ENCODE measurements at places on chromosomes 16 and 17. TPM values are rescaled to one million over a fixed set of nuclear protein-coding genes. Genes with fewer than 3 reads are reported as not detected.
A peak's percentile ranks its signal among the peaks of the same experiment; 100 is the strongest.

- peaks cover 10% of the 10 kb centered on the region for H3K36me3 ChIP-seq
- DNase-seq, result no peak
- H3K4me3 ChIP-seq, result no peak overlapping the region
- H3K4me1 ChIP-seq, result peaks cover 6% of the 10 kb centered on the region
- H3K27ac ChIP-seq, result no peak overlapping the region
Measured at GRCh38 chr17:82389379-82389778, 17.8 kb downstream of the UTS2R start.

DNA sequence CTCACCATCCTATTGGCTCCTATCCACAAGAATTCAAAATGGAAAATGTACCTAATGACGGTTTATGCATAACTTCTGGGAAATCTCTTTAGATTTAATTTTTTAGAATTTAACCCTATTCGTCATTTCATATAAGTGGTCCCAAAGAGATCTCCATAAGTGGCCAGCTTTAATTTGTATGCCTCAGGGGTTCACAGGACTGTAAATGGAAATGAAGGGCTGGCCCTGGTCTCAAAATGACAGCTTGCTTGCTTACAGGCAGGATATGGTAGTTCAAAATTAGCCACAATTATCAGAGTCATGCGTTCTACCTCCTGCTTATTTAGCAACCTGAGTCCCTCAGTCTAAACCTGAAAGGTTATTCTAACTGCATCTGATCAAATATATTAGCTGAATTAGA is 6.6 kb upstream of the NACA2 start:
- H3K36me3 ChIP-seq, result no peaks in the 10 kb centered on the region
- H3K27ac ChIP-seq, result no peak overlapping the region
- no peaks in the 10 kb centered on the region for H3K4me1 ChIP-seq
- DNase-seq, result no peak
- H3K4me3 ChIP-seq, result no peak overlapping the region

GRCh38 chr16:64449506-64449905 is 672.4 kb downstream of the CDH11 start:
- H3K4me3 ChIP-seq, result no peak overlapping the region
- DNase-seq, result no peak
- no peaks in the 10 kb centered on the region for H3K27me3 ChIP-seq
- no peak overlapping the region for H3K27ac ChIP-seq
- H3K36me3 ChIP-seq, result no peaks in the 10 kb centered on the region
- no peaks in the 10 kb centered on the region for H3K4me1 ChIP-seq

- no peak for DNase-seq
- H3K4me3 ChIP-seq, result no peak overlapping the region
- no peaks in the 10 kb centered on the region for H3K27me3 ChIP-seq
Measured at GRCh38 chr16:191831-192230, 11.6 kb downstream of the HBQ1 start.

DNA sequence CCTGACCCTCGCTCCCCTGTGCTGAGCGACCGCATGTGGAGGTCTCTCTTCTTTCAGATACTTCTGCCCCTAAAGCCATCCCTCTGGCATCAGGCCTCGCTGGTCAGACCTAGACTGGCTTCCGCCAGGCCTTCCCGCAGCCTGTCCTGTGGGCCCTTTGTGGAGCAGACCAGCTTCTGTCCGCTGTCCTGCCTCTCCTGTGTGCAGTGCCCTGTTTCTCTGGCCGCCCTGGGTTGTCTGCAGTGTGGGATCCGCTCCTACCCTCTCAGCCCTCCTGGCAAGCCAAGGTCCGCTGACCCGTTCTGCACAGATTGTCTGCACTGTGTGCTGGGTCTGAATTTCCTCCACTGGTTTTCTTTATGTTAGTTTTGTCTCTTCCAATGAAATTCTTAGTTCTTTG is 21.5 kb upstream of the MC1R start:
- no peak for DNase-seq
- no peaks in the 10 kb centered on the region for H3K4me1 ChIP-seq
- H3K36me3 ChIP-seq, result peaks cover 91% of the 10 kb centered on the region

DNA sequence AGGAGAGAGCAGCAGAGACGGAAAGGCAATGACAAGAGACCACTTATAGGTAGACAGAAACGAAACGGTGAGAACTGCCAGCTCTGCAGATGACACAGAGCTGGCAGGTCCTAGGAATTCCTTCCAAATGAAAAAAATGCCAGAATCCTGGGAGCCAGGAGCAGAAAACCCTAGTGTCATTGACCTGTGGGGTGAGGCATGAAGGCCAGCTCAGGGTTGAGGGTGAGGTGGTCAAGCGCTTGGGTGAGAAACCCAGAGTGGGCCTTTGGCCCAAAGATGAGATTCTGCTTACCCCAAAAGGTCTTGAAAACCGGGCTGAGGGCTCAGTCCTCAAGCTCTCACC is 9.2 kb downstream of the HIC1 start:
- no peak overlapping the region for H3K4me3 ChIP-seq
- H3K36me3 ChIP-seq, result peaks cover 32% of the 10 kb centered on the region
- no peak for DNase-seq
- no peaks in the 10 kb centered on the region for H3K27me3 ChIP-seq
- peaks cover 82% of the 10 kb centered on the region for H3K4me1 ChIP-seq

DNA sequence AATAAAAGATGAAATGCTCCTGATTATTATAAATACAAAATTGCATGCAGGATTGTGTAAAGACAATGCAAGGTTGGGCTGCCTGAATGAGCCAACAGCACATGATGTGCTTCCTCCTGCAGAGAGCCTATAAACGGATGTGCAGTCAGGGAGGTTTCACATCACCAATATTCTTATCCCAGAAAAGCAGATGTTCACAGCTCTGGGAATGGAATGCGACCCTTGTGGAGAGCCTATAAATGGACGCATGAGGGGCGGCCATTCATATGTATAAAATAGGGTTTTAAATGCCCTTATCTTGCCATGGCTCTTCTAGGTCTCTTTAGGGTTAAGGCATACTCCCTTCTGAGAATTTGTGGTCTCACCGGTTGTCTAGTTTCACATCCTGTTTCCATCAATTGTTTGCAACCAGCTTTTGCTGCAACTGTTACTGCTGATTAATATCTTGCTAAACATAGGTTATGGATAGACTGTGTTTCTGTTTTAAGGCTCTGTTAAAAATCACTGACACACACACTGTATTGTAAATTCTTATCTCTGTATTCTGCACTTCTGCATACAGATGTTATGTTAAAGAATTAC is 31.9 kb downstream of the SLFN11 start:
- H3K27ac ChIP-seq, result peak overlapping the region; percentile 28
- H3K36me3 ChIP-seq, result no peaks in the 10 kb centered on the region
- no peak for DNase-seq
- H3K4me1 ChIP-seq, result peaks cover 9% of the 10 kb centered on the region

- H3K4me3 ChIP-seq, result no peak overlapping the region
- H3K4me1 ChIP-seq, result peaks cover 6% of the 10 kb centered on the region
- H3K27me3 ChIP-seq, result no peaks in the 10 kb centered on the region
- peaks cover 47% of the 10 kb centered on the region for H3K36me3 ChIP-seq
Measured at GRCh38 chr17:36590082-36590481, 1.6 kb upstream of the DHRS11 start.

DNA sequence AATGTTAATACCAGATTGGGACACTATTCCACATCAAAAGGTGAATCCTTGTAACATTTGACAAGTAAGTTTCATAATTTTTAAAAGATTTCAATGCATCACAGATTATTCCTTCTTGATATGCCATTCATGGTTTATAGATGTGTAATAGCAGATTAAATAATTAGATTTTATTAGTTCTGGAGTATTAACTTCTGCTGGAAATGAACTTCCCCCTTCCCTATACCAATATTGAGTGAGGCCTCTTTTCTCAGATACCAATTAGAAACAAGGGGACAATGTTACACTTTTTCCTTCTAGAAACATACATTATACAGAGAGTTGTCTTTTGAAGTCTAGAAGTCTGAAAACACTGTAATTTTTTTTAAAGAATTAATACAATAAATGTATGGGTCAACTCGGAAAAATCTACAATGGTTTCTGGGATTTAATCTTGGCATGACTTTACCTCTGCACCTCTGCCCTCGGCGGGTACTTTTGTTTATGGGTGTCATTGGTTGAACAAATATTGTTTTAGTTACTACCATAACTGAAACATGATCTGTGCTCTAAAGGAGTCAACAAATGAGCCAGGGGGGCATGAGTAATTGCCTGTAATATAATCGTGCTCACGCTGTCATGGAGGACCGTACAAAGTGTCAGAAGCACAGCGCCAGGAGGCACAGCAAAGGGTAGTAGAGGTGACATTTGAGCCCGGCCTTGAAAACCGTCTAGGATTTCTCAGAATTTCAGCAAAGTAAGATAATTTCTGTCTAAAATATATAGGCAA is 8.2 kb downstream of the LRRC37B start:
- H3K36me3 ChIP-seq, result peaks cover 2% of the 10 kb centered on the region
- no peak for DNase-seq
- no peaks in the 10 kb centered on the region for H3K27me3 ChIP-seq
- no peak overlapping the region for H3K27ac ChIP-seq

- H3K27me3 ChIP-seq, result no peaks in the 10 kb centered on the region
- H3K4me3 ChIP-seq, result no peak overlapping the region
- no peaks in the 10 kb centered on the region for H3K4me1 ChIP-seq
- no peak for DNase-seq
- no peaks in the 10 kb centered on the region for H3K36me3 ChIP-seq
Measured at GRCh38 chr17:9199571-9200551, 178.6 kb downstream of the NTN1 start.

DNA sequence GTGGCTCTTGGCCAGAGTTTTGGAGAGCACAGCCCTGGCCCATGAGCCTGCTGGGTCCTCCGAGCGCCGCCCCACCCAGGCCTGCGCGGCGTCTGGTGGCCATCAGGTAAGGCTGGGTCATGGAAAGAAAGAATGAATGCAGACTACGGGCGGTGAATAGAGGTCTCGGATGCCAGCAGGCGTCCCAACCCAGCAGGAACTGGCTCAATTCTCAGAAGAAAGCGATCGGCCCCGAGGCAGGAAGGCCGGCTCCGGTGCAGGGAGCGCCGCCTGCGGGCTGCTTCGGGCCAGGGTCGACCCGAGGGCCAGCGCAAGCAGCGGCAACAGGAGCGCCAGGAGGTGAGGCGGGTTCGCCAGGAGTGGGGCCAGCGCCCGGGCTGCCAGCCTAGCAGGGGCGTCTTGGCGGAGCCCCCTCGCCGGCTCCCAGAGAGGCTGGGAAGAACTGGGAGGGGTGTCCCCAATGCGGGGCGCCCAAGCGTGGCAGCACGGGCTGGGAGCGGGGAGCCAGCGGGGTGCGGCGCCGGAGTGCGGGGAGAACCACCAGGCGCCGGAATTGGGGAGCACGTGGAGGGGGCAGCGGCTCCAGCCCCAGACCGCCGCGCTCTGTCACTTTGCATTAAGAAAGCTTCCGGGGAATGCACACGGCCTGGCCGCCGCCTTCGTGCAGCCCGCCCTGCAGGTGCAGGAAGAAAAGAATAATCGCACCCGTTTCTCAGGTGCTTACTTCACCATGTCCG is 7.1 kb upstream of the TMC5 start:
- H3K4me3 ChIP-seq, result peak overlapping the region; percentile 55
- H3K27ac ChIP-seq, result peak overlapping the region; percentile 80

DNA sequence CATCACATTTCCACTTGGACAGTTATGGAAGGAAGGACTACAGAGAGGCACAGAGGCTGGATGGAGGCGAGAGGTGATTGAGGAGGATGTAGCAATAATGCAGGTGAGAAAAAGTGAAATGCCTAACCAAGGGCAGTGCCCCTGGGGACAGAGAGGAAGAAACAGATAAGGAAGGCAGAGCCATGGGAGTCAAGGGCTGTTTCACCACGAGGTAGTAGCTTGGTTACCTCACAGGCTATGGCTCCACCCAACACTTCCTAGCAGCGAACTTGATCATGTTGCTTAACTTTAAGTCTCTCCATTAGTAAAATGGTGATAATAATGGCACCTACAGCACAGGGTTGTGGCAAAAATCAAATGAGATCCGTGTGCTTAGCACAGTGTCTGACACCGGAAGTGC is 83.9 kb downstream of the YPEL2 start:
- no peaks in the 10 kb centered on the region for H3K4me1 ChIP-seq
- H3K27ac ChIP-seq, result no peak overlapping the region
- H3K4me3 ChIP-seq, result no peak overlapping the region
- H3K36me3 ChIP-seq, result no peaks in the 10 kb centered on the region

DNA sequence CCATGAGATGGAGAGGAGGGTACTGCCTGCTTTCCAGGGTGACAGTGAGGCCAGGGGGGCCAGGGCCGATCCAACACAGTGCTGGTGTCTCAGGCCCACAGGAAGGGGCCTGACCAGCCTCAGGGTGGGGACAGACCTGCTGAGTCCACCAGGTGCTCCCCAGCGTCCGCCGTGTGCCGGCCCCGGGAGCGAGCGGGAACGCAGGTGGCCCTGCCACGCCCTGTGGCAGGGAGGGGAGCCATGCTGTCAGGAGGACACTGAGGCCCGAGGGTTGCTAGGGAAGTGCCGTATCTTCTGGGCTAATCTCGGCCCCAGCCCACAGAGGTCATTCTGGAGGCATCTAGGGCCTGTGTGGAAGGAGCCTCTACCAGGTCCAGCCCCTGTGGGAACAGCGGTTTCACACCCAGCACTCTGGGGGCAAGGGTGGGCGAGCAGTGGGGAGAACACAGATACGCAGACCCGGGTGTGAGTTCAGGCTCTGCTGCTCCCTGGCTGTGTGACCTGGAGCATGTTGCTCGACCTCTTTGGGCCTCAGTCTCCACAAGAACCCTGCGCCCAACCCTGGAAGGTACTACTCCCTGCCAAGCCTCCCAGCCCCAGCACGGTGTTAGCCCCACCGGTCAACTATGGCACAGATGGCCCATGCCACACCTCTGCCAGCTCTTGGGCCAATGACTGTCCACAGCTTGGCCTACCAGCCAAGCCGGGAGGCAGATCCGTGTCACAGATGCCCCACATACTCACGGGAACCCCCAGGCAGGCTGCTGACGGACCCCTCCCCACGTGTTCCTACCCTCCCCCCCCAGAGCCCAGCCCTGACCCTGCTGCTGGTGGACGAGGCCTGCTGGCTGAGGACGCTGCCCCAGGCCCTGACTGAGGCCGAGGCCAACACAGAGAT is 43.9 kb upstream of the ZC3H18 start:
- DNase-seq, result no peak
- no peaks in the 10 kb centered on the region for H3K27me3 ChIP-seq
- peaks cover 8% of the 10 kb centered on the region for H3K4me1 ChIP-seq
- H3K27ac ChIP-seq, result no peak overlapping the region
- no peaks in the 10 kb centered on the region for H3K36me3 ChIP-seq
- no peak overlapping the region for H3K4me3 ChIP-seq

- H3K36me3 ChIP-seq, result no peaks in the 10 kb centered on the region
- H3K27me3 ChIP-seq, result no peaks in the 10 kb centered on the region
- no peak for DNase-seq
- no peaks in the 10 kb centered on the region for H3K4me1 ChIP-seq
Measured at GRCh38 chr17:17532991-17533390, 36.8 kb upstream of the RASD1 start.

Gene KRT13
- total RNA-seq, result 5.5 TPM

Gene MLST8
- total RNA-seq, result 29.9 TPM

Gene CCL8
- 1.5 TPM for total RNA-seq

All from upper lobe of right lung (tissue), 1 donor.